ENCODE measurements at places on chromosomes 7 and 10.

DNA sequence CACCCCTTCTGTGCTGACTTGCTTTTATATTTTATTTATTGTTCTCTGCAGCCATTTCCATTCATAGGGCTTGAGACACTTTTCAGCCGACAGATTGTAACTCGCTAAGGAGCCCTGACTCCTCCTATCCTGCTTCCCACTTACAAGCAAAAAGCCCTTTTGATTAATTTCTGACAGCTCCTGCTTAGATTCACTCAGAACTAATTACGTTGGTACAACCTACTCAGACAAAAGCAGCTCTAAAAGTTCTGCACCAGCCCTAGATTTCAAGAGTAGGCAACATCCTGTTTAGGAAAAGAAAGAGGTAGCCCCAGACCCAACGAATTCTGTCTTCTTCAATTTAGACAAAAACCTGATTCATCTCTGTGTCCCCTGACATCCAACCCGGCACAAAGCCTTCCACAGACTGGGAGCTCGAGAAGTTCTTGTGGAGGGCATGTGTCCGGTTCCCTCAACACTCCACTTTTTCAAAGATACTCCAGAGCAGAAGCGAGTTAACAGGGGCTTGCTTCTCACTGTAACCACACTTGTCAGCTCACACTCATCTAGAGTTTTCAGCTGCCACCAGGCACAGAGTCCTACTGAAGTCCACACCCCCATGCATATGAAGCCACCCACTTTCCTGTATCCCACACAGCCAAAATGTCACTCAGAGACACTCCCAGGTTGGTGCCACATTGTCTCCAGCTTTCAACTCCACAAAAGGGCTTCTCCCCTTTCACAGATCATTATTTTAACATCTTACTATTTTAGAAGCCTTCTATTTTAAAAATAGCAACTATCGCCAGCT lies 113.6 kb upstream of the NFE2L3 start:
- no peak for DNase-seq

GRCh38 chr10:23174977-23175512 lies 17.1 kb upstream of the PTF1A start:
- DNase-seq, result no peak

DNA sequence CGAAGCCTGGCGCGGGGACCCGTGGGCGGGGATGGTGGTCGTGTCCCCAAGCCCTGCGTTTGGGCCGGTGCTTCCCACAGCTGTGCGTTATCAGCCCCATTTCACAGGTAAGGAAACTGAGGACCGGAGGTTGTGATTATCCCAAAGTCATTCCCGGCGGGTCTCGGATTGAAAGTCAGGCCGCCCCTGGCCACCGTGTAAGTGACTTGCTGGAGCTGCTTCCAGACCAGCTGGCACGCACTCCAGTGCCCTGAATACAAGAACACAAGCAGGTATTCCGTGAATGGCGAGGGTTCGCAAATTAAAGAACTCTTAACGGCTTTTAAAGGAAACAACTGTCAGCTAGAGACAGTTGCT lies 675 bp upstream of the ATE1 start:
- DNase-seq, result no peak

- no peak for DNase-seq
Observed at GRCh38 chr10:123906296-123906695, 14.7 kb upstream of the CPXM2 start.

DNA sequence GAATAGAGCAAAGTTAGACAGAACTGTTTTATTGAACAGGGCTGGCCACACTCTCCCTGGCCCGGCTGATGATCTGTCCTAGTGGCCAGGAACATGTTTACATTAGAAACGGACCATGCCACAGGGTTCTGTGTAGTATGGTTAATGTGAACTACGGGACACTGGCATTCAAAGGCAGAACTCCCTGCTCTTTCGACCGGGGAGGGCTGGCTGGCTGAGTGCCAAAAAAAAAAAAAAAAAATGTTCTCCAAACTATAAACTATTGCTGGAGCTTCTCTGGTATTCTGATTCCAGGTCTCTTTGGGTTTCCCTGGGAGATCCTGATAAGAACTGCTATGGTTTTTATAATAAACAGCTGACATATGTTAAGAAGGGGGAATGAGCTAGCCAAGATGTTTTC lies 1262.6 kb upstream of the SORCS1 start:
- DNase-seq, result no peak

DNA sequence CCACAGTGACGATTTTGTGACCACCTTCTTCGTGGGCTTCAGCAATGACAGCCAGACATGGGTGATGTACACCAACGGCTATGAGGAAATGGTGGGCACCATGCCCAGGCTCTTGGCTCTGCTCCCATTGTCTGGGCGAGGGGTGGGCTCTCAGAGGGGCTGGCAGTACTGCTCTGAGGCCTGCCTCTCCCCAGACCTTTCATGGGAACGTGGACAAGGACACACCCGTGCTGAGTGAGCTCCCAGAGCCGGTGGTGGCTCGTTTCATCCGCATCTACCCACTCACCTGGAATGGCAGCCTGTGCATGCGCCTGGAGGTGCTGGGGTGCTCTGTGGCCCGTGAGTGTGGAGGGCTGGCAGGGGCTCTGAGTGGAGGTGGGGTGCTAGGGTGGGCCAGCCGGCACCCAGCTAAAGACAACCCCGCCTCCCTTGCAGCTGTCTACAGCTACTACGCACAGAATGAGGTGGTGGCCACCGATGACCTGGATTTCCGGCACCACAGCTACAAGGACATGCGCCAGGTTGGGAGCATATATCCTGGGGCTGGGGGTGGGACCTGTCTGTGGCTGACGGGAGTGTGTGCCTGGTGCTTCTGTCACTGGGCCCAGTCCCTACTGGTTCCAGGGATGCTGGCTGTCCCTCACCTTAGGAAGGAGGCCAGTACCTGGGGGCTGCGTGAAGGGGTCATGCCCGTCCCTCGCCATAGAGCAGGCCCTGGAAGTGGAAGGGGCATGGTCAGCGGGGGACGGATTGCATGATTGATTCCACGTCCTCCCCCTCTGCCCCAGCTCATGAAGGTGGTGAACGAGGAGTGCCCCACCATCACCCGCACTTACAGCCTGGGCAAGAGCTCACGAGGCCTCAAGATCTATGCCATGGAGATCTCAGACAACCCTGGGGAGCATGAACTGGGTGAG lies 6.8 kb downstream of the AEBP1 start:
- no peak for DNase-seq

DNA sequence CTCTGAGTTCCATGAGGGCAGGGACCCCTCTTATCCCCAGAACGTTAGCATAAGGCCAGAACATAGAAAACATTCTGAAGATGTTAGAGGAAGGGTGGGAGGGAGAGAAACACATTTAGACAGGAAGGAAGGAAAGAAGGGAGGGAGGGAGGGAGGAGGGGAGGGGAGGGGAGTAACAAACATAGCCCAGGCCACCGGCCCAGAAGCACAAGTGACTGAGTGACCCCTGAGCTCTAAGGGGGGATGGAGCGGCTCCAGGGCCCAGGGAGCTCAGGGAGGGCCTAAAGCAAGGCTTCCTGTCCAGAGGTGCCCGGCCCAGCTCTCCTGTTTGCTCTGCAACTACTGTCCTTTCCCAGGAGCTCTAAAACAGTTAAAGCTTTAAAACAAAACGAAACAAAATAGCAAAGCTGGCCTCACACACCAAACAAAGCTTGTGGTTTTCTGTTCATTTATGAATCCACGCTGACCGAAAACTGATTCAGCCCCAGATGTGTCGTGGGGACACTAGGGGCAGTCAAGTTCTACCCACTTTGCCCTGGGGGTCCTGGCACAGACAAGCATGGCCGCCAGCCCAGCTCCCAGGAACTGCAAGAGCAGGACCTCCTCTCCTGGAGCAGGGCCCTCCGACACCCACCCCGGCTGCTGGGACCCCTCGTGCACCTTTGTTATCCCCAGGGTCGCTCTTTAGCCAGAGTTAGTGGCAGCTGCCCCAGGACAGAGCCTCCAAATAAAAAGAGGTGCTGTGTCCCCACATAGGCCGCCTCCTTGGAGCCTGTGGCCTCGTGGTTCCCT lies 496.2 kb upstream of the FOXK1 start:
- DNase-seq, result no peak

- peak; percentile 25 for DNase-seq
Observed at GRCh38 chr7:108824840-108825580, 255.3 kb downstream of the DNAJB9 start.

- no peak for DNase-seq
Observed at GRCh38 chr7:157411580-157411979, 74.8 kb downstream of the DNAJB6 start.

GRCh38 chr10:80537086-80537735 lies 491 bp upstream of the SH2D4B start:
- DNase-seq, result no peak

- DNase-seq, result no peak
Observed at GRCh38 chr10:78382772-78383171, 349.1 kb downstream of the RPS24 start.

DNA sequence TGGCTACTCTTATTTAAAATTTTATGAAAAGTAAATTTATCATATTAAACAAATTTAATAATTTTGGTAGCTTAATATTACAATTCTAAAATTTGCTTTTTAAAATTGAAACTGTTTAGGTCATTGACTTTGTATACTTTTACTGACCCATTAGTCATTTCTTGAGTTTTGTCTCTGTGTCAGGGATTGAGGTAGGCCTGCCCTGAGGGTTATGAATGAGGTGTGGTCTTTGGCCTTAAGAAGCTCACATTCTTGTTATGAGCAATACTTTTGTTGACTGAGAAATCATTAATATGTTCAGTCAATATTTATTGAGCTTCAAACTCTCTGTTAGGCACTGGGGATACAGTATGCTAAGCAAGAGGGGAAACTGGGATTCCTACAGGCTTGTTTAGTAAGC lies 47.0 kb upstream of the RPA3 start:
- DNase-seq, result no peak

- no peak for DNase-seq
Observed at GRCh38 chr10:80516506-80517075, 21.1 kb upstream of the SH2D4B start.

- no peak for DNase-seq
Observed at GRCh38 chr10:7302930-7303557, 107.8 kb downstream of the SFMBT2 start.

GRCh38 chr10:70260734-70261133 lies 23.1 kb downstream of the NPFFR1 start:
- no peak for DNase-seq

DNA sequence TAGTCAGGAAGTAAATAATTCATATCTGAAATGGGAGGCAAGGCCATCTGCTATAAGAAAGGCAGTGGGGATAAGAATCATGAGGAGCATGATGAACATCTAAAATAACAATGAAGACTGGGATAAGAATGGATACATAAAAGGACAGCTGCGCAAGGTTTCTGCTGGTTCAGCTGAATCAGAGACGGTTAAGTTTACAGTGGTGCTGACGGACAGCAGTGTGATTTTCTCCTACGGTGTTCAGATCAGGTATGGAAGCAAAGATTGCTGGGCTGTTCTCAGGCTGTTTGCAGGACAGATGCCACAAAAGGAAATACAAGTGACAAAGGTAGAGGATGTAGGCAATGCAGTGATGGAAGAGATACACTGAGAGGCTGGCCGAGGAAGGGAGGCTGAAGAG lies 8.4 kb downstream of the CYCS start:
- DNase-seq, result no peak

DNA sequence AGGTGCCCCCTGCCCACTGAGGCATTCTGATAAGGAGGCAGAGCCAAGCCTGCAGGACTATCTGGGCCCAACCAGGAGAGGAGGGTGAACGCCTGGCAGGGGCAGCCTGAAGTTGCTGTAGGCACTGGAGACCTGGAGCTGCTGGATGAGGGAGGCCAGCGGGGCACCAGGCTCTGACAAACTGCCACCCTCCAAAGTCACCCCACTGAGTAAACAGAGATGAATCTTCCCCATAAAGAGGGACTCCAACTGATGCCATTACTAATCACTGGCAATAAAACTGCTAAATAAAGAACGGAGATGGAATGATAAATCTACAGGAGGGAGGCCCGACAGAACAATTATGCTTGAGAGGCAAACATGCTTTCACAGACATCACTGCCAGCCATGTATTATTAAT lies 44.2 kb downstream of the DRGX start:
- no peak for DNase-seq

GRCh38 chr10:50400694-50401093 lies 149.4 kb upstream of the ASAH2 start:
- DNase-seq, result no peak

DNA sequence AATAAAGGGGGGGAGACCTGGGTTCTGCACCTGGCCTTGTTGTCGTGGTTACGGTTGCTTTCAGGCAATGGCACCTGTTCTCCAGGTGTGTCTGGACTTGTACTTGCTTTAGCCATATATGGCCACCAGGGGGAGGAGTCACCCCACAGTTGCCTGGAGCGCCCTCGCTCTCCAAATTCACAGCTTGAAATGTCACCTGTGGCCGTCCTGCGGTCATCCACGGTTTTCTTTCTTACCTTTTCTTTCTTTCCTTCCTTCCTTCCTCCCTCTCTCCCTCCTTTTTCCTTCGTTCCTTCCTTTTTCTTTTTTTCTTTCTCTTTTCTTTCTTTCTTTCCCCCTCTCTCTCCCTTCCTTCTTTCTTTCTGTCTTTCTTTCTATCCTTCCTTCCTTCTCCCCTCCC lies 157.2 kb upstream of the ZNF92 start:
- DNase-seq, result no peak

GRCh38 chr10:655184-655583 lies 34.3 kb downstream of the DIP2C start:
- no peak for DNase-seq

DNA sequence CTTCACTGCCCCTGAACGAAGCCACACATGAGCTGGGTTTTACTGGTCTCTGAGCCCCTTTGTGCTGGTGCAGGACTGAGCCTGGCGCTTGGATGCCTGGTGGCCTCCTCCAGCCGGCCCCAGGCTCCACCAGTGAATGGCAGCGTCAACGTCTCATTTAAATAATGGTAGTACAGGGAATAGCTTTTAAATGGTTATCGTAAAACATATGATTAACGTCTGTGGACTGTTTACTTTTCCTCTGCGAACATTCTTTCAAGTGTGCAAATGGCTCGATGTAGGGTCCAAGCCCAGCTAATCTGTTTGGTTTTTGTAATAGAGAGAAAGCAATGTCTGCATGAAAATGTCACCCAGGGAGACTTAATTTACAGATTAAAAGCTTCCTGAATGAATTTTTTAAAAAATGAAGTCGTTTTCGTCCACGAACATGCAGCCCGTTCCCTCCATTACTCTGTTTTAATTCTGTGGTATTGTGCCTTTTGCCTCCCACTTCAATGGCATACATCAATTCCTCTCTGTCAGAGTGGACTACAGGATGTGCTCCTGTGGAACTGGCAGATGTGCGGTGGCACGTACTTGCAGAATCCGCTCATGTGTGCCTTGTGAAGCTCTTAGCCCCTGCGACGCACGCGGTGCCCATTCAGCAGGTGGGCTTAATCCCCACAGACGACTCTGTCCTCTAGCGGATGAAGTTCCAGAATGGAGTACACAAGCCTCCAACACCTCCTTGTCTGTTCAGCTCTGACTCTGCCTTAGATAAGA lies 192.7 kb downstream of the TCF7L2 start:
- no peak for DNase-seq

DNA sequence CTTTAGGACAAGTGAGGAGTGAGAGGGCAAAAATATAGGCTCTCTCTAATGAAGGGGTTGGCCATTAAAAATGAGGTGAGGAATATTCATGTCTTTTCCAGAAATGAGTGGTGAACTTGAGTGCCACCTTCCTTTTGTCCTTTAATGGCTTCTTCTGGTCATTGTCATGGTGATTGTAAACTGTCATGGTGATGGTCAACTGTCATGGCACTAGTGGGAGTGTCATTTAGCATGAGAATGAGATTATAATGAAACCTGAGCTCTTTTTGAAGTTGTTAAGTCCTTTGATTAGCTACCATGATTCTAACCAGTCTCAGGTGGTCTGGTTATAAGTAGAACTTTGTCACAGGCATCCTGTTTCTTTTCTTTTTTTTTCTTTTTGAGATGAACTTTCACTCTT lies 524.4 kb downstream of the NEBL start:
- DNase-seq, result no peak

- DNase-seq, result no peak
Observed at GRCh38 chr10:72545546-72545945, 80.3 kb downstream of the MICU1 start.

- DNase-seq, result no peak
Observed at GRCh38 chr10:54903745-54904144, 102.7 kb upstream of the PCDH15 start.

All from uterus (tissue), 4 donors.